ENCODE measurements at places on chromosomes 11 and 22. TPM values are rescaled to one million over a fixed set of nuclear protein-coding genes. Genes with fewer than 3 reads are reported as not detected.

Gene SMC1B
- polyA plus RNA-seq: not detected

Gene RIBC2
- not detected for polyA plus RNA-seq

Gene CRYBA4
- polyA plus RNA-seq: not detected

Gene CTSW
- polyA plus RNA-seq: 5.4 TPM

Gene MRGPRE
- polyA plus RNA-seq: not detected

Gene MFRP
- not detected for polyA plus RNA-seq

Gene TRPC6
- 0.01 TPM for polyA plus RNA-seq

Gene ANGPTL5
- not detected for polyA plus RNA-seq

DNA sequence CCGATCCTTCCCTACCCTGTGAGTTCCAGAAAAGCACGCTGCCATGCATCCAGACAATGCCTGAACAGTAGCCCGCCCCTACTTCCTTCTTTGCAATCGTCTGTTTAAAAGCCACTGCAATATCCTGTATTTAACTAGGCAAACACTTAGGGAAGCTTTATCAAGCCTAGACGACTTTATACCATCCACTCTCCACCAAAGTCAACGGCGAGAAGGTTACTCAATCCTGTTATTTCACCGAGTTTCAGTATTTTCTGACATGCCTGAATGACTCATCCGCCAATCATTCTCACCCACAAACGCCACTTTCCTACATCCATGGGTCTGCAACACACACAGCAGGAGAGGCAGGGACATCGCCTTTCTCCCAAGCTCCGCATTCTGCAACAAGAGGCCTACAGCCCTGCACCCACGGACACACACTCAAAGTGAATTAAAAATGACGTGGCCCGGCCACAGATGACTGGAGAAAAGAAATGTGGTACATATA, 9.3 kb downstream of the CELSR1 start:
- H3K36me3 ChIP-seq: no peaks in the 10 kb centered on the region
- H3K4me3 ChIP-seq: no peak overlapping the region
- H3K4me1 ChIP-seq: no peaks in the 10 kb centered on the region
- no peak overlapping the region for H3K27ac ChIP-seq
- DNase-seq: no peak
- H3K27me3 ChIP-seq: peaks cover 7% of the 10 kb centered on the region

GRCh38 chr11:11230802-11231562, 122.1 kb downstream of the CSNK2A3 start:
- DNase-seq: no peak
- no peak overlapping the region for H3K27ac ChIP-seq
- peaks cover 12% of the 10 kb centered on the region for H3K27me3 ChIP-seq
- no peaks in the 10 kb centered on the region for H3K4me1 ChIP-seq
- no peaks in the 10 kb centered on the region for H3K36me3 ChIP-seq

DNA sequence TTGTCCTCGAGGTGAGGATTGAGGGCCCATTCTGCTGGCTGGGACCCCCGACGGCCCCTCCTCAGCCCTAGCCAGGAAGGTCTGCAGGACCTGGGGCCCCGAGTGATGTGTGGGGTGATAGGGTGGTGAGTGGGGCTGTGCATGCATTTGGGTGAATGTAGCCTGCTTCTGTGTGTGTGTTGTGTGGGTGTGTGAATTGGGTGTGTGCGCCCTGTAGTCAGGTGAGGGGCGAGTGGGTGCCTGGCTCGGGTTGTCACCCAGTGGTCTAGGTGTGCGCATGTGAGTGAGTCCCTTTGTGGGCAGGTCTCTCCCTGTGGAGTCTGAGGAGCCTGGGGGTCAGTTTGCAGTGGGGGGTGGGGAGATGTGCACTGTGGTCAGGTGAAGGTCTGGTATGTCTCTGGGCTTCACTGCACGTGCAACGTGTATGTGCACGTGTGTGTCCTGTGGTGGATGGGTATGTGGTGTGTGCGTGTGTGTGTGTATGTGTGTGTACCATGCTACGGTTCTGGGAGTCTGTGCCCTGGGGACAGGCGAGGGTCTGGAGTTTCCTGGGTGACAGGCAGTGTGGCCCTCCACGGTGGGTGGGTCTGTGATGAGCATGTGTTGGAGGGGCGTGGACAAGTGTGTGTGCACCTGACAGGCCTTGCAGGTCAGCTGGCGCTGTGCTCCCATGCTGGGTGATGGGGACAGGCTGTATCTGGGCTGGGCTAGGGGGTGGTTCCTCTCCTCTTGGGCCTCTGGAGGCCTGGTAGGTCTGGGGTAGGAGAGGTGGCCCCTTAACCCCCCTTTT, 1.0 kb downstream of the TMEM151A start:
- no peak overlapping the region for H3K27ac ChIP-seq
- peaks cover 33% of the 10 kb centered on the region for H3K27me3 ChIP-seq
- H3K4me3 ChIP-seq: no peak overlapping the region
- DNase-seq: peak; percentile 42
- peaks cover 33% of the 10 kb centered on the region for H3K4me1 ChIP-seq

DNA sequence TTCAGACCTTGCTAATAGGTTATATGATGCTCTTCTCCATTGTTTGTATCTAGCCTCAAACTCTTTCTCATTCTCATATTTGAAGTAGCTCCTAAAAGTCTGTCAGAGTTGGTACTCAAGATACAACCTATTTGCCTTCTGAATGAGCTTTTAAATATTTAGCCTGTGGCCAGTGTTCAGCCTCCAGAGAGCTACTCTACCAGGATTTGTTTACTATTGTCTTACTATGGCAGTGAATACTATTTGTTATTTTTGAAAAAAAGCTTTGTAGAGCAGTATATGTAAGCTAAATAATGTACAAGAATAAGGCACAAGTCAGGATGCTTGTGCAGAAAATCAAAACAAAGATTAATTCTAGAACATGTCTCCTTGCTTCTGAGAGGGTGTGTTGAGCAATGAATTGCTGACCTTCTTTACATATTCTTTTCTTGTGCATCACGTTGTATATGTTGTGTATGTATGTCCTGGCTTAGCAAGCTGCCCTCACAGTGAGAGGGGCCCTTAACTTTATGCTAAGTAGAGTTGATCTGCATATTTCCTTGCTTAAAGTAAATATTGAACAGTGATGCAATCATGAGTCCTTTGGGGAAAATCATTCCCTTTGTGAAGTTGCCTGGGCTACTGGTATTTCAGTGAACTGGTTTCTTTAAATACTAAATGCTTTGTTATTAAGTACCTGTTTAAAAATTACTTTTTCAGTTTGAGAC, 438.0 kb downstream of the LUZP2 start:
- no peaks in the 10 kb centered on the region for H3K36me3 ChIP-seq
- no peak overlapping the region for H3K4me3 ChIP-seq
- H3K27ac ChIP-seq: no peak overlapping the region
- no peaks in the 10 kb centered on the region for H3K27me3 ChIP-seq

GRCh38 chr11:24859801-24860300, 363.0 kb downstream of the LUZP2 start:
- no peak overlapping the region for H3K27ac ChIP-seq
- DNase-seq: no peak
- H3K27me3 ChIP-seq: no peaks in the 10 kb centered on the region
- H3K36me3 ChIP-seq: no peaks in the 10 kb centered on the region
- H3K4me1 ChIP-seq: no peaks in the 10 kb centered on the region

- H3K4me1 ChIP-seq: peaks cover 15% of the 10 kb centered on the region
- peak; percentile 64 for DNase-seq
- no peaks in the 10 kb centered on the region for H3K36me3 ChIP-seq
- H3K4me3 ChIP-seq: no peak overlapping the region
Measured at GRCh38 chr22:37079668-37080171, 28.2 kb downstream of the KCTD17 start.

- peaks cover 8% of the 10 kb centered on the region for H3K4me1 ChIP-seq
- no peak overlapping the region for H3K4me3 ChIP-seq
- no peaks in the 10 kb centered on the region for H3K27me3 ChIP-seq
- DNase-seq: no peak
- H3K36me3 ChIP-seq: no peaks in the 10 kb centered on the region
Measured at GRCh38 chr11:10993186-10993585, 135.3 kb upstream of the ZBED5 start.

- DNase-seq: no peak
- H3K36me3 ChIP-seq: peaks cover 96% of the 10 kb centered on the region
- H3K4me1 ChIP-seq: no peaks in the 10 kb centered on the region
- H3K4me3 ChIP-seq: no peak overlapping the region
Measured at GRCh38 chr11:116869610-116870009, 32.2 kb upstream of the APOA1 start.

DNA sequence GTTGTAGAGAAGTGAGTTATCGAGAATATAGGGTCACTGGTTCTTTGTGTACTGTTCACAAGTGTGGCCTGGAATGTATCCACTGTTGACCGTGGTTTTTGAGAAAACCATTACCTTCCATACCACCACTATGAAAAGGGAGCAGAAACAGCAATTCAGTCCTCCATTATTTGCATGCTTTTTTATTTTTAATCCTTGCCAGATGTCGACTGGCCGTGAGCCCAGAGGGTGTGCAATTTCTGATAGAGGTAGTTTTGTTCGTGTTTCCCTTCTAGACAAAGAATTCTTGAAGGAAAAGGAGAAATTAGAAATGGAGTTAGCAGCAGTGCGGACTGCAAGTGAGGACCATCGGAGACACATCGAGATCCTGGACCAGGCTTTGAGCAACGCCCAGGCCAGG, 81.7 kb downstream of the AMOTL1 start:
- H3K4me1 ChIP-seq: no peaks in the 10 kb centered on the region
- H3K4me3 ChIP-seq: no peak overlapping the region
- no peaks in the 10 kb centered on the region for H3K27me3 ChIP-seq
- DNase-seq: no peak
- no peak overlapping the region for H3K27ac ChIP-seq

- H3K4me3 ChIP-seq: peak overlapping the region; percentile 88
- no peaks in the 10 kb centered on the region for H3K27me3 ChIP-seq
- H3K27ac ChIP-seq: peak overlapping the region; percentile 56
- DNase-seq: peak; percentile 22
Measured at GRCh38 chr22:19853879-19854777, 546 bp downstream of the GNB1L start.

DNA sequence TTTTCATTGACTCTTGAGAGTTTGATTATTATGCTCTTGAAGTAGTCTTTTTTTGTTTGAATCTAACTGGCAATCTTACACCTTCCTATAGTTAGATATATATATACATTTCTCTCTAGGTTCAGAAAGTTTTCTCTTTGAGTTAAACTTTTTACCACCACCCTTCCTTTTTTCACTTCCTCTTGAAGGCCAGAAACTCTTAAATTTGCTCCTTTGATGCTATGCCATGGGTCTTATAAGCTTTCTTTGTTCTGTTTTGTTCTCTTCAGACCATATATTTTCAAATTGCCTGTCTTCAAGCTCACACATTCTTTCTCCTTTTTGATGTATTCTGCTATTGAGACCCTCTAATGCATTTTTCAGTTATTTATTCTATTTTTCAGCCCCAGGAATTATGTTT, 513.5 kb upstream of the CNTN5 start:
- no peaks in the 10 kb centered on the region for H3K4me1 ChIP-seq
- H3K36me3 ChIP-seq: no peaks in the 10 kb centered on the region
- DNase-seq: no peak
- no peaks in the 10 kb centered on the region for H3K27me3 ChIP-seq
- H3K27ac ChIP-seq: no peak overlapping the region

DNA sequence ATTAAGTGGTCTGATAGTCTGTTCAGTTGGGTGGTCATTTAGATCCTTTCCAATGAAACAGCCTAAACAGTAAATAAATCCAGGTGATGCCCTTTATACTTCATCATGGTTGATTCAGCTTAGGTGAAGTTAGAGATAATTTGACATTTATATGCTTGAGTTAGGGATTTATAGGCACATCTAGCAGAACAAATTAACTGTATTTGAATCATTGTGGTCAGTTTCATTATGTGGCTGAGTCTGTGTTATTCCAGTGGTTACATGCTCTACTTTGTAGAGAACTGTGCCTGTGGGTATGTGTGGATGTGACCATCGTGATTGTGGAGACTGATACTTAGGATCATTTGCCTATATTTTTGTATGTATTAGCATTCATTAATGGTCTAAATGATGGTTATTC, 194.6 kb downstream of the DDX10 start:
- no peak for DNase-seq
- peaks cover 6% of the 10 kb centered on the region for H3K4me1 ChIP-seq
- peaks cover 2% of the 10 kb centered on the region for H3K36me3 ChIP-seq
- H3K27ac ChIP-seq: no peak overlapping the region

DNA sequence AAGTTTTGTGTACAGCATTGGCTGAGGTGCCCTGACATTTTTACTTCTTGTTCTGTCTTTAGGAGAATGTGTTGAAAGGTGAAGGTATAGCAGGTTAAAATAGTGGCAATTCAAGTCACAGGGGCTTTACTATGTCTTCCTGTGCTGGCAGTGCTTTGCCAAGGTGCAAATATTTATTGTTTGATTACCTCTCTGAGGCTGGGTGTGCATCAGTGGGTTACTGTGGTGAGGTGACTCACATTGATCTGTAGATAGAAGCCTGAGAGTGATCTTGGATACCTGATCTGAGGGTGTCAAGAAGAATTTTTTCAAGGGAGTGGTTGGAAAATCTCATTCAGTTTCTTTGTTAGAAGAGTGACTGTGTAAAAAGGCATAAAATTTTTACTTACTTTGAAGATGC, 90.0 kb downstream of the ARHGAP42 start:
- H3K27me3 ChIP-seq: no peaks in the 10 kb centered on the region
- no peak overlapping the region for H3K4me3 ChIP-seq
- no peaks in the 10 kb centered on the region for H3K36me3 ChIP-seq
- DNase-seq: no peak
- H3K4me1 ChIP-seq: no peaks in the 10 kb centered on the region
- no peak overlapping the region for H3K27ac ChIP-seq

- H3K36me3 ChIP-seq: peaks cover under 1% of the 10 kb centered on the region
- no peak overlapping the region for H3K4me3 ChIP-seq
- no peak for DNase-seq
Measured at GRCh38 chr22:41241133-41241676, 474 bp upstream of the CHADL start.

- DNase-seq: no peak
- no peaks in the 10 kb centered on the region for H3K27me3 ChIP-seq
- no peak overlapping the region for H3K27ac ChIP-seq
- H3K4me3 ChIP-seq: no peak overlapping the region
- H3K36me3 ChIP-seq: no peaks in the 10 kb centered on the region
Measured at GRCh38 chr22:17878186-17878694, 104.0 kb upstream of the BID start.

DNA sequence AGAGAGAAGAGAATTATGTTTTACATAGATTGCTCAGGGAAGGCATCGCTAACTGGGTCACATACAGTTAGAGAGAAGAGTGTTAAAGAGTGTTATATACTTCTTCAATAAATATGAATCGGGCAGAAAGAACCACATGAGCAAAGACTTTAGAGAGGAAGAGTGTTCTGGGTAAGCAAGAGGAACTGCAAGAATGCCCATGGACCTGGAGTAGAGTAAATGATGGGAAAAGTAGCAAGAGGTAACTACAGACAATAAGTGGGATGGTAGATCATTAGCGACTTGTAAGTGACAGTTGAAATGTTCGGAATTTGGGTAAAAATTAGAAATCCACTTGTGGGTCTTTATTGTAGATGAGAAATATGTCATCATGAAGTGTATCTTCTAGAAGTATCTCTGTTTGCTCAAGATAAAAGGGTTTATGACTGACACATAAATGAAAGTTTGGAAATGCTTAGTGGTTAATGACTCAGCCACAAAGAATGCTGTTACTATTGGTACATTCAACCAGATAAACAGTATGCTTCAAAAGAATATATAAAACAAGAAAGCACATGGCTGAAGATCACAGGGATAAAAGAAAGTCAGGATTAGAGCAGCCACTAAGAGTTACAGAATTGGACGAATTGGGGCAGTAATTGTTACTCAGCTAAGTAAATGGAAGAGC, 229.3 kb downstream of the CASP12 start:
- no peak overlapping the region for H3K27ac ChIP-seq
- DNase-seq: no peak
- no peaks in the 10 kb centered on the region for H3K27me3 ChIP-seq
- H3K36me3 ChIP-seq: no peaks in the 10 kb centered on the region
- H3K4me1 ChIP-seq: no peaks in the 10 kb centered on the region

Data from B cell (primary cell).